ENCODE measurements at places on chromosomes 4 and X.

- no peak for DNase-seq
These were observed 158.9 kb upstream of the MAB21L2 start for GRCh38 chr4:150423074-150423473.

DNA sequence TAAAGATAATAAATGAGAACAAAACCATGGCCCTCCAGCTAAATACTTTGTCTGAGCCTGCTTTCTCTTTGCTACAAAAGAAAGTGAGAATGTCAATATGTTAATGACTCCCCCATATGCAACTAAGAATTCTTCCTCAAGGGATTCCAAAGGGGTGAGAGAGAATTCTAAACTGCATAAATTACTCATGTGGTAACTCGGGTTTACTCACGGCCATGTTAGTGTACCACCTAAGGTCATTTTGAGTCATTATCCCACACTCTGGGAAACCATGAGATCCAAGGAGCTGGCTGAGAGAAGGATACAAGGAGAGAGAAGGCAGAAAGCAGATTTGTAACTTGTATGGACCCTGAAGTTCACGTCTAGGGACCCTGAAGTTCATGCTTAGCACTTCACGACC is 190.3 kb downstream of the DHX15 start:
- DNase-seq: no peak

GRCh38 chr4:169229571-169230028 is 41.2 kb downstream of the SH3RF1 start:
- peak; percentile 23 for DNase-seq

- no peak for DNase-seq
These were observed 80.9 kb downstream of the C4orf33 start for GRCh38 chr4:129176864-129177263.

DNA sequence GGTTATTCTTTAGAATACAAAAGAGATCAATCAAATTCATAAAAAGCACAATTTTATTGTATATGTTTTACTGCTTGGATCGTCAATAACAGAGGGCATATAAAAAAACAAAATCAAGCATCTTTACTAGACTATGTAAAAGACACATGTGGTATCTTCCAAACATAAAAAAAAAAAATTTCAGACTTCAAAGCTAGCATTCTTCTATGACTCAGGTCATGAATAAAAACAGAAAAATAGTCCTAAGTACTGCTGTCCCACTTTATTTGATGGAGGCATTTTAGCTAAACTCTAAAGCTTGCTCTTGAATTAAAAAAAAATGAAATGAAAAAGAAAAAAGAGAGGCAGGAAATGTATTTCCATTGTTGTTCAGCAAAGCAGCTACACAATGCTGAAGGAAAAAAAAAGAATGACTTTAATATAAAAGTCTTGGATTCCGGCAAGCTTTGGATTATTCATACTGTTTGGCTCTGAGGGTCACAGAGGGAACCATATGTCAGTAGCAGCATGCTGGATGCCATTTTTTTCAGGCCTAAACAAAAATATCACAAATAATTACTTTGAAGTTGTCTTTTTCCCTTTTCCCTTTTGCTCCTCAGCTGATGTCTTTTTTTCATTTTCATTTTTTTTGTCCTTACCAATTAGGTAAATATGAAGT is 249.1 kb upstream of the DIAPH2 start:
- no peak for DNase-seq

DNA sequence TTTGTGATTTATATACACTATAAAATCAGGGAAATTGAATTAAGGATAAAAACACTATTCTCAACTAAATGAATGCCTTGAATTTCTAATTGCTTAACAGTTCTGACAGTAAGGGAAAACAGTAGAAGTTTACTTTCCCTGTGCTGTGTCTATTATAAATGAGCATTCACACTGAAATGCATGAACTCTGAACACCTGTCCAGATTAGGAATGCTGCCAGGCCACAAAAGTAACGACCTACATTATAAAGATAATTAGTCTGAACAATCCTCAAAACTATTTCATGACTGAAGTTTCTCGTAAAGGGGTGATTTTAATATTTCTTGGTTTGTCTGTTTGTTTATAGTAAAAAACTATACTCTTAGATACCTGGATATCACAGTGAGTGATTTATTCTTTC is 2.0 kb downstream of the NDST3 start:
- no peak for DNase-seq

DNA sequence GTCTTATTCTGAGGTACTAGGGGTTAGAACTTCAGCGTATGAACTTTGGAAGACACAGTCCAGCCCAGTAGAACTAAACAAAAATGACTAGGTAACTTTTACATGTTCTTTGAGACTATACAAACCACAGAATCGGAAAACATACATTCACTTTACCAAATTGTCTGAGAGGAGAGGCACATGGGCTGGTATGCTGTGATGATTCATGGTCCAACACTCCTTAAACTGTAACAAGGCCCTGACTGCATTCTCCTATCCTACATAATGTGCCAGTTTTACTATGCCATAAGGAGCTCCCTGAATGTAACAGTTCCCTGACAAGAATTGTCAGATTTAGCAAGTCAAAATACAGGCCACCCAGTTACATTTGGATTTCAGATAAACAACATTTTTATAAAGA is 640.0 kb downstream of the RAB28 start:
- DNase-seq: no peak

GRCh38 chr4:78058591-78059523 is 1.7 kb downstream of the FRAS1 start:
- DNase-seq: peak; percentile 41

DNA sequence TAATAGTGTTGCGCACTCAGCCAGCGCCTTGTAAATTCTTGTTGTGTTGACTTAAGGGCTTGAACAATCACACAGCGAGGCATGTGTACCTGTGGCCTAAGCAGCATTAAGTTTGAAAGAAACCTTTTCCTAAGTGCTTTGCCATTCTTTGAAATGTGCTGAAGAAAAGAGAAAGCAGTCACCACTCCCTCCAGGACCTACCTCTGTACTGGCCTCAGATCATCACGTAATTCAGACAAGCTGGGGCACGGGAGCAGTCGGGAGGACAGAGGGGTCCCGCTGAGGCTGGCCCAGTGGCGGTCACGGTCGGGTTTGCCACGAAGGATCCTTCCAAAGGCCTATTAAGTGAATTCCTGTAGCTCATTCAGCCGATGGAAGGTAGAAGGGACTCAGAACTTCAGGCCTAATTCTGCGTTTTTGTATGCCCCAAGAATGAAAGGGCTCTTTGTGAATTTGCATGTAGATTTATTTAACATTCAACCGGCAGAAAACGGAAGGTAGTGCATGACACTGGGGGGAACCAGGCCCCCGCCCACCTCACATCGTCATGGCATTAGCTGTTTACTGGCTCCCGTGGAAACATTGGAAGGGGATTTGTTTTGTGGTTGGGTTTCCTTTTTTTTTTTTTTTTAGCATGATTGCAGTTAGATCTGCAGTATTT is 106.3 kb downstream of the TRAPPC11 start:
- DNase-seq: no peak

- no peak for DNase-seq
These were observed 200.2 kb upstream of the FAM241A start for GRCh38 chr4:111945014-111945413.

DNA sequence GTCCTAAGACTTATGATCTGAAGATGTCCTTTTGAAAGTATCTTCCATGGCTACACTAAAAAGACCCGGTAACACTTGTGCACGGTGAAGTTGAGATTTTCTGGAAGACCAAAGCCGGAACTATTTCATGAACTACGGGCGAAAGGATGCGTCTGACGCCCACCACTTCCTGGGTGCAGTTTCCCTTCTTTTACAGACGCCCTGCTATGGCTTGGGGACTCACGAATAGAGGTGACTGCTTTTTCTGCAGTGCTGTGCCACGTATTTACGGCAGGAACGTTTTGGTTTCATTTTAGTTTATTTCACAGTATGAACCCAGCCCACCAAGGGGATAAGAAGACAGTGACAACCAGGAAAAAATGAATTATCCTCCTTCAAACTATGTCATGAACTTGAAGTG is 180.4 kb downstream of the AFAP1 start:
- no peak for DNase-seq

DNA sequence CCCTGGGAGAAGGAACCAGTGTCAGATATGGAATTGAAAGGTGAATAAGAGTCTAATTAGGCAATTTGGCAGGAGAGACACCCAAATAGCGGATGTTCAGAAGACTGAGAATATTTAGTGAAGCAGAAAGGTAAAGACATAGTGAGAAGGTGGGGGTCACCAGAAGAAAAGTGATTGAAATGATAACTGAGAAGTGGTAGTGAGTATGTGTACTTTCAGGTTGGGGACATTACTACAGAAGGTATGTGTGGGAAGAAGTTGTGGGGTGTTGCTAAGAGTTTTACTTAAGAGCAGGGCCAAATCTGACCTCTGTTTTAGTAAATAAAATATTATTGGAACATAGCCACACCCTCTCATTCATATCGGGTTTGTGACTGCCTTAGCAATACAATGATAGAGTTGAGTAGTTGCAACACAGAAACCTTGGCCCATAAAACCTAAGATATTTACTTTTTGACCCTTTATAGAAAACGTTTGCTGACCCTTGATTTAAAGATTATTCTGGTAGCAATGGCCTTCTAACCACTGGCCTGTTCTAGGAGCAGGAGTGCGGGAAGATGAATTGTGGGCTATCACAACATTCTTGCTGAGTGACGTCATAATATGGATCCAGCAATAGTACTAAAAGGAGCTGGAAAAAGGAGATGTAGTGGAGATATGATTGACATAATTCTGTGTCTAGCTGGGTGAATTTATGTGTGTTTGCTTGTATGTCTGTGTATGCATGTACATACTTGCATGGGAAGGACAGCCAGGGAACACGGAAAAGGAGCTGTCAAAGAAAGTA is 115.3 kb downstream of the HS3ST1 start:
- DNase-seq: no peak

DNA sequence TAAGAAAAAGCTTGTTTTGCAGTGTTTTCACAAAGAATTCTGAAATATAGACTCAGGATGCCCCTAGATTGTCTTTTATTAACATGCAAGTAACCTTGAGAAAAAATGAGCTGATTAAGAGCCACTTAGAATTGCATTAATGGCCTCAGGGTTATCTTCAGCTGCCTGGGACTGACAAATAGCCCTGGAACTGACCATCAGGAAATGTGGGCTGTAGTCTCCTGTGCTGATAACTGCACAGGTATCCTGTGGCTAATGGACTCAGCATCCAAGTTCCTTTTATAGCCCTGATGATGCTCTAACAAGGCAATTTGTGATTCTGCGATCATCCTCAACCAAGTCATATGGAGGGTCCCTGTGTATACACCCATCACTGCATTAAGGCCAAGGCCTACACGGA is 17.0 kb downstream of the CA5B start:
- no peak for DNase-seq

- no peak for DNase-seq
These were observed 12.2 kb upstream of the AMOT start for GRCh38 chrX:112852851-112853250.

GRCh38 chr4:159966746-159967145 is 863.9 kb downstream of the RAPGEF2 start:
- DNase-seq: no peak

DNA sequence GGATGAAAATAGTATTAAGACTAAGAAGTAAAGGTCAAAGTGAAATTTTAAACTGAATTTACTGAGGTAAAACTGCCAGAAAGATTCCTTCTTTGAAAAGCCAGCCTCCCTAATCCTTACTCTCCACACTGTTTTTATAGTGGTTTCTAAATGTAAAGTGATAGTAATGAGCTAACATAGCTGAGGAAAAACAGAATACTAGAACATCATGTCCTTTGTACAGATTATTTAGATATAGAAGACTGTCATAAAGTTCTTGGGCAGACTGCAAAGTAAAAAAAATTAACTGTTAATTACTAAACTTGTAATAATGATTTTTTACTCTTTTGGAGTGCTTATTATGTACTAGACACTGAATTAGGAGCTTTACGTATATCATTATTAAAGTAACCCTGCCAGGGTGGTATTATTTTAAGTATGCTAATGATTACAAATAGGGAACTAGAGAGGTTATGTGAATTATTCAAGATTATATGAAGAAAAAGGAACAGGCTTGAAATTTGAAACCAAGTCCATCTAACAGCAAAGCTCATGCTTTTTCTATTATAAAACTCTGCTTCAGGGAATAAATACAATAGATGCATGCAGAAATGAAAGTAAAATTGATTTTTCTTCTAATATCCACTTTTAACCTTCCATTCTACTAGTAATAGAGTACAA is 150.5 kb downstream of the TBCK start:
- no peak for DNase-seq

- no peak for DNase-seq
These were observed 46.4 kb downstream of the OCRL start for GRCh38 chrX:129586446-129586845.

DNA sequence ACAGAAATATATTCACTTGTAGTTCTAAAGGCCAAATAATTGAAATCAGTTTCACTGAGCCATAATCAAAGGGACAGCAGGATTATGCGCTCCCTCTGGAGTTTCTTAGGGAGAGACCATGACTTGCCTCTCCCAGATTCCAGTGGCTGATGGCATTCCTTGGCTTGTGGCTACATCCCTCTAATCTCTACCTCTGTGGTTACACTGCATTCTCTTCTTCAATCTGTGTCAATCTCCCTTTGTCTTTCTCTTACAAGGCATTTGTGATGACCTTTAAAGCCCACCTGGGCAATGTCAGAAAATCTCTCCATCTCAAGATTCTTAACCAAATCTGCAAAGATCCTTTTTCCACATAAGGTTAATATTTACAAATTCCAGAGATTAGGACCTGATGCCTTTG is 260.2 kb downstream of the UNC5C start:
- no peak for DNase-seq

DNA sequence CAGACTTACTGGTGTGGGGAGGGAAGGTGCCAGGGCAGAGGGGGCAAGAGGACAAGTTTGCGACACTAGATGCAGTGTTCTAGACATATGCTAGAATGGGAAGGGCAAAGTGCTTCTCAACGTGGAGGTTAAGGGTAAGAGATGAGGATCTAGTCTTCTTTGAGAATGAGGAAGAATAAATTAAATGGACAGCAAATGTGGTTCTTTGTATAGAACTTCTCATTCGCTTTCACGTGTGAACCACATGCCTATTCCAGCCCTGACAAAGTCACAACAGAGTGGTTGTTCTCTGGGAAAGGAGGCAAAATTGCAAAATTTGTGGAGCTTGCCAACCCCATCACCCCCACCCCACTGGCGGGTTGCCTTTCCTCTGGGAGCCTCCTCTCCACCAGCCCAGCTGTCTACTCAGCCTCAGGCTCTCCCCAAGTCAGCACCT is 1.5 kb upstream of the ANXA5 start:
- DNase-seq: no peak

DNA sequence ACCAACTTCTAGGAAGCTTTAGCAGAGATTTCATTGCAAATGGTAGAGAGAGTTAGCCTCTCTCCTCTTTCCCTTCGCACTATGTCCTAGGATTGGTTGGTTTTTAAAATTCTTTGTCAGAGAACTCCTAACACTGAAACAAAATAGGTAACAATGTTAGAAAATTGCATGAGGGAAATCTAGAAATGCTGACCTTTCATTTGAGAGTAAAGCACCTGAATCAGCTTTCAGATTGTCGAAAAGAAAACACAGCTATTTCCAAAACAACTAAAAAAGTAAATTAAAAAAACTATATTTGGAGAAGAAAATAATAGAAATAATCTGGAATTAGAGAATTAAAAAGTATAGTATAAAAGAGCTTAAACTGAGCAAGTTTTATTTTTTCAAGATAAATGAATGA is 108.1 kb upstream of the GK2 start:
- DNase-seq: no peak

GRCh38 chr4:86521373-86521969 is 72.6 kb upstream of the PTPN13 start:
- DNase-seq: no peak

GRCh38 chr4:170931321-170931720 is 841.6 kb upstream of the AADAT start:
- no peak for DNase-seq
